ENCODE measurements at places on chromosomes 3 and 15.

DNA sequence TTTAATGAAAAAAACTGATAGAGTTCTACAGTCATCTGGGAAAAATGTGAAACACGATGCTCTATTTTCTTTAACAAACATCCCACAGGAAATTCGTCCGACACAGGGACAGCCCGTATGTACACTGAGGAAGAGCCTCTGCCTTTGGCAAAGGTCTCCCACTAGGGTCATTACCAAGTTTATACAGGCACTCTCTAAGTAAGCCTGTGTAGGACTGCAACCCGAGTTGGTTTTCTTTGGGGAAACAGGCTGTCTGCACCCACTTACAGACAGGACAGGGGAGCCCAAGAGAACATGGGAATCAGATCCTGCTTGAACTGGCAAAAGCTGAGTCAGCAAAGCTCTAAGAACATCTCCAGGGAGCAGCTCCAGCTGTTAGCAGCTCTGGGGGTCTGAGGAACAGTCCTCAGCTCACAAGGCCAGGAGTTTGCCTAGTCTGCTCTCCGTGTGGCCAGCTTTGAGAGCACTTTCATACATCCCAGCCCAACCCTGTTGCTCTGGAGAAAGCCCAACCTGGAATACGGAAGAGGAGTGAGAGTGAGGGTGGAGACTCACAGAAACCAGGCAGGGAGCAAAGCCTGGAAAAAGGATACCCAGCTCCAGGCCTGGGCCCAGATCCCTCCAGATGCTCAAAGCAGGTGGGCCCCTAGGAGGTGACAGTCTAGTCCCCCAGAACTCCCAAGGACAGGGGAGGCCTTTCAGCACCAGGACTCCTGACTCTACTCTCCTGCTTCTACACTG is 1.9 kb downstream of the TBC1D2B start:
- DNase-seq = no peak

DNA sequence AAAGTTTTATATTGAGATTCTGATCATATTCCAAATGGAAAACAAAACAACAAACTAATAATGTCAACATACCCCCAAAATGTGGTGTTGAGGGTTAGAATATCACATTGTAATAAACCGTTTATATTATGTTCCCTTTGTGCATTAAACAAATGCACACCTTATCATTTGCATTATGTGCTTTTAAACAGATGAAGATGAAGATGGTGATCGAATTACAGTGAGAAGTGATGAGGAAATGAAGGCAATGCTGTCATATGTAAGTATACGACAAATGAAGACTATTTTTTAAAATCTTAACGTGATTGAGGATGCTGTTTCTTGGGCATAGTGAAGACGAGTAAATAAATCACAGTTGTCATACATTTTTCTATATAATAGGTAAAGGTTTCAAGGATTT is 20.6 kb downstream of the MAP2K5 start:
- no peak for DNase-seq

DNA sequence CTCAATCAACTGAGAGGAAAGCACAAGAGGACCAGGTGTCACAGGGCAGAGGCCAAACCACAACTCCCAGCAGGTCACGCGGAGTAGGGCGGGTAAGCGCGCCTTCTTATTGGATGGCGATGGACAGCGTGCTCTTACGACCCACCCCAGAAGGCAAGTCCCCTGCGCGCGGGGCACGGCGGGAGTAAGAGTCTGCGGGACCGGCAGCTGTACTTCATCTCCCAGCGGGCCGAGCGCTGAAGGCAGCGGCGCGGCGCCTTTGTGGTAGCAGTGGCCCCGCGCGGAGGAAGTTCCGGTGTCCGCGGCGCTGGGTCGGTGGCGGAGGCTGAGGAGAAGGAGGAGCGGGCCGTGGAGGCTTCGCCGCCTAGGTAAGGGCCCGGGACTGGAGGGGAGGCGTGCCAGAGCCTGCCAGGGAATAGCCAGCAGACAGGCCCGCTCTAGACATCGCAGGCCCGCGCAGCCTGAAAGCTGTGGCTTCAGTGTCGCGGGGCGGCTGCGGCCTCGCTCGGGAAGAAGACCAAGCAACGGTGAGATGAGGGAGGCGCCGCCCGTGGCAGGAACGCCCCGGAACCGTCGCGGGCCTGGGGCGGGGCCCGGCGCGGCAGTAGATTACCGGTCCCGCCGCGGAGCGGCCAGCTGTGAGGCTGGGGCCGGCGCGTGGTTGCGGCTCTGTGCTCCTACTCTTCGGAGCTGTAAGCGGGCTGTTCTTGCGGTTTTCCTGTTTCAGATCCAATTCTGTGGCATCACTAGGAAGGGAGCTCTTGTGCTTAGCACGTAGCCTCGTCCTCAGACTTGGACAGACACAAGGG is at the start of gene RBM6:
TSS of gene RBM6 (plus strand) at position 293 of the 809 bp plus-strand sequence. CDS start 22,492 bp downstream, outside the sequence.
- peak; percentile 98 for DNase-seq

- no peak for DNase-seq
Measured at GRCh38 chr3:24437326-24437725, 57.3 kb downstream of the THRB start.

GRCh38 chr15:85570336-85570735 is 189.9 kb downstream of the AKAP13 start:
- no peak for DNase-seq

GRCh38 chr15:47824147-47824546 is 106.8 kb downstream of the SEMA6D start:
- DNase-seq = no peak

- no peak for DNase-seq
Measured at GRCh38 chr3:178059119-178059518, 477.1 kb upstream of the KCNMB2 start.

DNA sequence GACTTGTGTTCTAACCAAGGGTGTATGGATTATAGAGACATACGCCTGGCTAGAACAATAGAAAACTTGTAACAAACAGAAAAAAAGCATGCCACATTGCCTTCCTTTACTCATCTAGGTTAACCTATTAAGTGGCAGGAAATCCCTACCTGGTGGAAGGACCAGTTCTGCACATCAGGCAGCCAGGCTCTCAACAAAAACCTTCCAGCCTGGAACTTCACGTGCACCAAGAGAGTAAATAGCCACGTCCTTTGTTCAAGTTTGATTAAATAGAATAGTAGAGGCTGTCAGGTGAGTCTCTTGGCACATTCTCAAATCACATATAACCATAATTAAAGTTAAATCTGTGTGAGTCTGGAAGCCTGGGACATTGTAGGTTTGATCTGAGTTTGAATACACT is 85.0 kb upstream of the DPH6 start:
- no peak for DNase-seq

GRCh38 chr15:63551400-63551799 is 45.8 kb upstream of the FBXL22 start:
- no peak for DNase-seq

GRCh38 chr15:41811432-41812195 is 16.3 kb upstream of the JMJD7 start:
- peak; percentile 75 for DNase-seq

- DNase-seq = no peak
Measured at GRCh38 chr15:70199540-70200410, 102.1 kb upstream of the TLE3 start.

GRCh38 chr3:44000586-44000985 is 241.1 kb upstream of the TOPAZ1 start:
- no peak for DNase-seq

DNA sequence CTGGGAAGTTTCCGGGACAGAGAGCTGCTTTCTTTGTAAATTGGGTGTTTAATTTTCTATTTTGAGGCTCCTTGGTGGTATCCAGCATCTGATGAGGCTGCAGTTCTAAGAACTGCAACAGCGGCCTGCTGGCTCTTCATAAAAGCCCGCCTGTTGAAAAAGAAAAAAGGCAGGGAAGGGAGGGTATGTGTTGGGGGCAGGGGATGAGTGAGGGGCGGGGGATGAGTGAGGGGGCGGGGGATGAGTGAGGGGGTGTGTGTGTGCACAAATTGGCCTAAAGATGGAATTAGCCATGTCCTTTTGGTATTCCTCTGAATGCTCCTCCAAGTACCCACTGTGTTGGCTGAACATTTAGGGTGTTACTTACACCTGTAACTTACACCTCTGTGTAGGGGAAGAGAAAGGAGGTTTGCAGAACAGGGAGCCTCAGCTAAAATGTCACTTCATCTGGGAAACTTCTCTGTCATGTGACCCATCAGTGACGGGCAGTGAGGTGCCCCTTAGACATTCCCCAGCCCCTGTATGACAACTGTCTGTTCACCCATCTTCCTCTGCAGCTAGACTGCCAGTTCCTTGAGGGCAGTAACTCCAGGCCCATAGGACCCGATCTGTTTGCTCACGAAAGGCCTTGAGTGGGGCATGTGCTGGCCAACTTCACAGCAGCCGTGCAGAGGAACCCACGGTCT is 57.6 kb downstream of the LRIG1 start:
- no peak for DNase-seq

DNA sequence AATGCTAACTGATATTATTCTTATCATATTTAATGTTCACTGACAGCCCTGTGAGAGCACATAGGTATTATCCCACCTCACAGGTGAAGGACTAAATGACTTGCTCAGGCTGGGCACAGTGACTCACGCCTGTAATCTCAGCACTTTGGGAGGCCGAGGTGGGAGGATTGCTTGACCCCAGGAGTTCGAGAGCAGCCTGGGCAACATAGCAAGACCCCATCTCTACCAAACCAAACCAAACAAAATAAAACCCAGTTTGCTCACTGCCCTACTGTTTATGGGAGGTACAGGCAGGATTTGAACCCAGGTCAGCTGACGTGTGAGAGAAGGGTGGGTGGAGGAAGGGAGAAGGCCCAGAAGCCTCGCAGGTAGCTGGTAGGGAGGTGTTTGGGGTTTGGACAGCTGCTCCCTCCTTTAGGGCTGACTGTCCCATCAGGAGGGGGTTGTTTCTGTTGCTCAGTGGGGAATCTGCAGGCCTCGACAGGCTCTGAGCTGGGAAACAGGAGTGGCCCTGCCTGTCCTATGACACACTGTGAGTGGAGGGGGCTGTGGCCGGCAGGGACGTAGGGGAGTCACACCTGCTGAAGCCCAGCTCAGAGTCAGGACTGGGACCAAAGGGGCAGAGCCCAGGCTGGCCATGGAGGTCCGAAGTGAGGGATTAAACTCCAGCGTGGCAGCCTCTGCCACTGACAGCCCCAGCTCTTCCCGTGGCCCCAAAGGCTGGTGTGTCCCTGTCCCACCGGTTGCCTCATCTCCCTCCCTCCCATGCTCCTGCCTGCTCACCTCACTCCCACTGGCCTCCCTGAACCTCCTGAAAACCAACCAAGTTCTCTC is 25.3 kb downstream of the BHLHE40 start:
- no peak for DNase-seq

DNA sequence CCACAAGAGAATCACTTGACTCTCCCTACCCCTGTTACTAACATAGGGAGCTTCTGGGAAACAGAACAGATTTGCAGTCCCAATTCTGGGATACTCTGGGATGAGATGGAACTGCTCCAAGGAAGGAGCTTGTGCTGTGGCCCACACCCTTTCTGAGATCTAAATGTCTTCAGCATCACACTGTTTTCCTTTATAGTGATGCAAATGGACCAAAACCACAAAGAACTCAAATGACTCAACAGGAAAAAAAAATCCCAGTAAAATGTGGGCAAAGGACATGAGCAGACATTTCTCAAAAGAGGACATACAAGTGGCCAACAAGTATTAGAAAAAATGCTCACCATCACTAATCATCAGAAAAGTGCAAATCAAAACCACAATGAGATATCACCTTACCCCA is 155.6 kb downstream of the NECTIN3 start:
- DNase-seq = no peak

DNA sequence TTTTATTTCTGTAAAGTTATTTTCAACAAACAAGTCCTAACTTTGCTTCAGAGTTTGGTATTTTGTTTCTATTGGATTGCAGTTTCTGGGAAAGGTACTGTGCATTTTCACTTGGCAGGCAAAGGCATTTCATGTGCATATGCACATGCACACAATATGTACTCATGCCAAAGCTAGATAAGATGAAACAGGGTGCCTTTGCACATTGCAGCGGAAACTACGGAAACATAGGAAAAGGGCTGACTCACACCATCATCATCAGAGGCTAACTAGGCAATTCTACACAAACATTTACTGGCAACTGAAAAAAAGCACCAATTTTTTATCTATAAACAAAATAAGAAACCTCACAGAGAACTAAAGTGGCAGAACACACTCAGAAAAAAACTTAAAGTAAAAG is 550.6 kb upstream of the NECTIN3 start:
- peak; percentile 88 for DNase-seq

DNA sequence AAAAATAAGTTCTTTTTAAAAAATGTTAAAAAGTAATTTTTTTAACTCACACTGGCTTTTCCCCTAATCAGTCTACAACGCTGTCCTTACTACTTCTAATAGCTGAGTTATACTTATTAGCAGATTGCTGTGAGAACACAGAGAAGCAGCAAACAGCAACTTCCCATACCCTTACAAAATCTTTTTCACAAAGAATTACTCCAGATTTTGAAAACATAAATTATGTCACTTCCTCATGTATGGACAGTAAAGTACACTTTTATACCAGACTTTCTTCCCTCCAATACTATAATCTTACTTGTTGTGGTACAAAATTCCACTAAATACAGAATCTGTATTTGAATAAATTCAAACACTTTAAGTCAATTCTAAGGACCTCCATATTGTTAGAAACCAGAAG is 2.1 kb downstream of the PHC3 start:
- DNase-seq = no peak

GRCh38 chr3:197901626-197902025 is 48.4 kb upstream of the RPL35A start:
- DNase-seq = no peak

- DNase-seq = no peak
Measured at GRCh38 chr3:62601238-62602070, 228.1 kb upstream of the FEZF2 start.

DNA sequence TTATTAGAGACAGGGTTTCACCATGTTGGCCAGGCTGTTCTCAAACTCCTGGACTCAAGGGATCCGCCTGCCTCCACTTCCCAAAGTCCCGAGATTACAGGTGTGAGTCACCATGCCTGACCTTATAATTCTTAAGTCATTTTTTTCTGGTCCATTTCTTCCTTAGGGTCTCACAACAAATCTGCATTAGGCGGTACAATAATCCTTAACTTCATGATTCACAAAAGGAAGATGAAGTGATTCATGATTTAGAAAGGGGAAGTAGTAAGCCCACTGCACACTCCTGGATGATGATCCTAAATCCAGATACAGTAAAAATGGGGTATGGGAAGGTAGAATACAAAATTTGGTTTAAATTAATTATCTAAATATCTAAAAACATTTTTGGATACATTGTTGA is 45.0 kb upstream of the TKT start:
- DNase-seq = no peak

DNA sequence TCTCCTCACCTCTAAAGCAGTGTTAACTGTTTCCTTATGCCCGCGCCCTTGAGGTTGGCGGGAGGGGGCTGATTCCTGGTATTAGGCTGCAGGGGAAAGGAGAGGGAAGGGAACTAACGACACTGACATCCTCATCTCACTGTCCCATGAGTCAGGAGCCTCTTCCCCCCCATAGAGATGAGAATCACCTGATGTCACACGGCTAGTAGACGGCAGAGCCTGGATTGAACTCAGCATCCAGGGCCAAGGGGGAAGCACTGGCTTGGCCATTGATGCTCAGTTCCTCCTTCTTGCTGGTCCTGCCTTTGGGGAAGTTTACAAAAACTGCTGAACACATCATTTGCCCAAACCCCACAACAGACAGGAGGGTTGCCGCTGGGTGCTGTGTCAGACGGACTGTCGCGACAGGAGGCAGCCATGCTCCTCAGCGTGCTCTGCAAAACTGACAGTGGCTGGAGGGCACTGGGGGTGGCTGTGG is 38.5 kb downstream of the IDH2 start:
- no peak for DNase-seq

Measured in erythroblast (primary cell).